ENCODE measurements at places on chromosomes 5 and 9.
A peak's percentile ranks its signal among the peaks of the same experiment; 100 is the strongest.

GRCh38 chr9:14633906-14634565 is 59.2 kb downstream of the ZDHHC21 start:
- DNase-seq: no peak

DNA sequence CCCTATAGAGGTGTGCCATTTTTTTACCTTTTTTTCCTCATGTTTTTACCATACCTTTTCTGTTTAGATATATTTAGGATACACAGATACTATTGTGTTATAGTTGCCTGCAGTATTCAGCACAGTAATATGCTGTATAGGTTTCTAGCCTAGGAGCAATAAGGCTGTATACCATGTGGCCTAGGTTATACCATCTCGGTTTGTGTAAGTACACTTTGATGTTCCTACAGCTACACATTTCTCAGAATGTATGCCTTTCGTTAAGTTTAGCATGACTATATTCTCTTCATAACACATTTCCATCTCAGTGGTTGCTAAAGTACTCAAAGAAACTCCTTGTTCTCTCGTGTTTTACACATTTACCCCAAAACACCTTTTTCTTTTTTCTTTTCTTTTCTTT is 23.0 kb downstream of the UBE2D2 start:
- DNase-seq: no peak

DNA sequence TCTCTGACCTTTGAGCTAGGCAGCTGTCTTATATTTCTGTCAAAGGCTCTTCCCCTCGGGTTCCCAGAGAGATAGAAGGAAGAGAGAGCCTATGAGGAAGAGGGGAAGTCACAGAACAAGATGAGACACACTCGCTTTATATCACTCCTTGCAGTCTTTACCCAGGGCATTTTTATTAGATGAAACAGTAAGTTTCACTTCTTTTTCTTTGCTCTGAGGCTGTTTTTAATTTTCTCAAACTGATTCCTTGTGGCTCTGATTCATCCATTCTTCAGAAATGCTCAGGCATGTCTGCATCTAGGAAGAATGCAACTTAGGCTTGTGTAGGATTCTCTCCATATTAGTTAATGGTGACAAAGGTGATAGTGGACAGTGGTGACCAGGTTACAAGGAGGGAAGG is 132.9 kb upstream of the CHD1 start:
- DNase-seq: peak; percentile 39

- DNase-seq: peak; percentile 64
Observed at GRCh38 chr5:57298295-57298984, 124.6 kb downstream of the GPBP1 start.

GRCh38 chr9:2711716-2712115 is 5.6 kb upstream of the KCNV2 start:
- no peak for DNase-seq

DNA sequence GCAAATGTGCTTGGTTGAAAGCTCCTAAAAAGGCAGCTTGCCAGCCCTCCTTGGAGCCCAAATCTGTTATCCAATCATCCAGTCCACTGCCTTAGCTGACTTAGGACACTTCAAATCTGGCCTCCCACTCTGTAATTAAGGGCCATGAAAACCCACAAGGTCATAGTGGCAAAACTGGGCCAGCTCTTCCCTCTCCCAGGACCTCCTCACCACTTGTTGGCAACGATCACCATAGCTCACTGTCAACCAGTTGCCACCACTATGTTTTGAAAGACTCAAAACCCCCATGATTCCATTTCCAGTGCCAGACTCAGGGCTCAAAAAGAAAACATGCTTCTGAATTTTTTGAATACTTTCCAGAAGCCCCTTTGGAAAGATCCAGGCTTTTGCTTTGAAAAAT is 107.5 kb downstream of the NREP start:
- DNase-seq: no peak

- no peak for DNase-seq
Observed at GRCh38 chr5:168218746-168219145, 72.7 kb upstream of the WWC1 start.

- DNase-seq: no peak
Observed at GRCh38 chr5:142179776-142180387, 71.3 kb downstream of the NDFIP1 start.

DNA sequence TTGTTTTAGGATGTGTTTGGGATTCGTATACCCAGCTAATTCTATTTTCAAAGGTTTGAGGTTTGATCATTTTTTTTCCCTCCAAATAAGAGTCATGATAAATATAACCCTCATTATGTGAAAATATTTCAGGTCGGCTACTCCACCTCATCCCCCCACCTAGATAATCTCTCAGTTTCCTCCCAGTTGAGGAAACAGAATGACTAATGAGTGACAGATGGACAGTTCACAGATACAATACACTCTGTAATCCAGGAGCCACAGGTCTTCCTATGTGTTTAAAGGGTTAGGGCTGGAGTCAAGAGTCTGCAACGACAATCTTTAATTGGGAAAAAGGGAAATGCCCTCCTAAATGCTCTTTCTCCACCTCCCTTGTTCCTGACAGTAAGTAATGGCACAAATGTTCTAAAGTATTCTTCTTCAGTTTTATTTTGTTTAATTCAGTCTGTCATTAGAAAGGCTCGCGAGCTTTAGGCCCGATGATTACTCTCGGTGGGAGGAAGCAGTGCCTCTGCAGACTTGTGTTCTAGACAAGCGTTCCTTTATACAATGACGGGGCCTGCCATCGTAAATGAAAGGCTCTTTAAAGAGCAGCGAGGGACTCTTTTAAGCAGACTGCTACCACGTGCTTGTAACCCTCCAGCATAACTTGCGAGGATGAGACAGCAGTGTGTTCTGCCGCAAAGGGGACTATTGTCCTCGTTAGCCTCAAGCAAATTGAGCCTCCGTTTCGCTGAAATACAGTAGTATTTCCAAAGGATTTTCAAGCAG is 69.0 kb downstream of the MEF2C start:
- DNase-seq: no peak

- no peak for DNase-seq
Observed at GRCh38 chr9:36858805-36859375, 175.2 kb downstream of the PAX5 start.

DNA sequence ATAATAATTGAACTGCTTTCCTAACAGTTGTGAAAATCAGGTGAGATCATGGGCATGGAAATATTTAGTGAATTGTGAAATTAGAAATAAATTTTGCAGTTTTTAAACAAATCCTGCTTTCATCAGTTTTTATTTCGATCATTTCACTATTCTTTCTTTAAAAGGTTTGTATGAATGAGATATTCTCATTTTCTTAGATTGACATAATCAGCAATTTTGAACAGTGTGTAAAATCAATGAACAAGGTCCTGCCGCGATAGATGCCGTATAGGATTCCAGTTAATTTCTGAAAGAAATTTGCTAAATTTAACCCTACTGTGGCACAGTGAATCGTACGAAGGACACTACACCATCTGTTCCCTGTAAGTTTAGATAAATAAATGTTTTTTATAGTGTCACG is 7.5 kb downstream of the RAD23B start:
- DNase-seq: no peak

- DNase-seq: no peak
Observed at GRCh38 chr9:30140407-30140806, 2244.0 kb upstream of the ACO1 start.

DNA sequence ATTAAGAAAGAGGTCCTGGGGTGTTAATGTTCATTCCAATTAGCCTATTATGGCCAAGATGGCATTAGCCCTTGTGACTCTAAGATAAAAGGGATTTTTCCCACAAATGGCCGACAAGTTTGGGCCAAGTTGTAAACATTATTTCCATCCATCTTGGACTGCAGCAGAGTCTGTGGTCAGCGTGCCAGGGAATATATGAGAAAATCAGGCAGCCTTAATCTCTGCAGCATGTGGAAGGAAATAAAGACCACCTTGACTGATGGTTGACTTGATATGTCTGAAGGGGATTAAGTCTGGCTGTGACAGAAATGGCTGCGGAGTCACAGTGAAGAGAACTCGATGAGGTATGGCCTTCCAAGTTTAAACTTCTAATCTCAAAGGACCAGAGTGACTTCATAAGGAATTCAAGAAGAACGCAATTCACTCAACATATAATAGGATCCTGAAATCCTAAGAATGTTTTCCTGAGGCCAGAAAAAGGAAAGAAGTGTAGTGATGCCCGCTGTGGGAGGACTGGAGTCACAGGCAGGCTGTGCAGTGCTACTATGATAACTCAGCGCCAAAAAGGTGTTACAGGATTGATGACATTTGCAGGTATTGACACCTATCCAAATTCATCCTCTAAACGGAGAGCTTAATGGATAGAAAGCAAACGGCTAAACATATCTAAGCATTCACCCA is 287.1 kb downstream of the SEC61B start:
- no peak for DNase-seq

- DNase-seq: no peak
Observed at GRCh38 chr9:93266521-93267001, 82.6 kb downstream of the WNK2 start.

- no peak for DNase-seq
Observed at GRCh38 chr5:177310332-177310731, 1.4 kb downstream of the MXD3 start.

DNA sequence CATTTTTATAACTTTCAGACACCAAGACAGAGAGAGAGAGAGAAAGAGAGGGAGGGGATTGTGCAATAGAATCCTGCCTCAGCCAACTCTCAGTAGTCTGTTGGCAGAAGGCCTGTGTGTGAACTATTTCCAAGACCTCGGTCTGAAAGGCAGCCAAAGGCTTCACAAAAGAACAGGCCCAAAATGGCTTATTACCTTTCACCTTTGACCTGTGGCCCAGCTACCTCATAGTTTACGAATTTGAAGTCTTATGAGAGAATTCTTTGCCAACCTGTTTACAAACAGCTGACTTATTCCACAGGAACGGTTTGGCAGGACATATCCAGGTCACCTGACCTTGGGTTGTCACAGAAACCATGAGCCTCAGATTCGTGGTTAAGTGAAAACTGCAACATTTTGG is 48.6 kb downstream of the NR2F1-AS1 start:
- DNase-seq: peak; percentile 94

- peak; percentile 41 for DNase-seq
Observed at GRCh38 chr5:35089334-35090314, 41.9 kb upstream of the AGXT2 start.

GRCh38 chr9:106467113-106467864 is 395.7 kb upstream of the ZNF462 start:
- DNase-seq: no peak

DNA sequence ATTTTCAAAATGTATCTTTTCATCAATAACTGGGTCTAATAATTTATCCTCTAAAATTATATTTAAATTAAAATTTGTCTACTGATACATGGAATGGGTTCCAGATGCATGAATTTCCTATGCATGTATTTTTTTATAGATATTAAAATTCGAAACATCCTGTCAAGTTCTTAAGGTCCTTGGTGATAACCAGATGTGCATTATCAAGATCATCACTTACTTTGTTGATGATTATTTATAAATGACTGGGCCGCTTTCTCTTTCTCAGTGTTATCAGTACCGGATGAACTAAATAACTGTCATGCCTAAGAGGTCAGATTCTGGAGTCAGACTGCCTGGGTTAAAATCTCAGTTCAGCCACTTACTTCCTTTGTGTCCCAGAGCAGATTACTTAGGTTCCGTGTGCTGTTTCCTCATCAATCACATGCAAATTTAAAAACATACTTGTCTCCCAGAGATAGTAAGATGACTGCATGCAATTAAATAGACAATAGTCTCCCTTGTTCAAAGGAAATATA is 124.3 kb downstream of the TEX10 start:
- DNase-seq: no peak

DNA sequence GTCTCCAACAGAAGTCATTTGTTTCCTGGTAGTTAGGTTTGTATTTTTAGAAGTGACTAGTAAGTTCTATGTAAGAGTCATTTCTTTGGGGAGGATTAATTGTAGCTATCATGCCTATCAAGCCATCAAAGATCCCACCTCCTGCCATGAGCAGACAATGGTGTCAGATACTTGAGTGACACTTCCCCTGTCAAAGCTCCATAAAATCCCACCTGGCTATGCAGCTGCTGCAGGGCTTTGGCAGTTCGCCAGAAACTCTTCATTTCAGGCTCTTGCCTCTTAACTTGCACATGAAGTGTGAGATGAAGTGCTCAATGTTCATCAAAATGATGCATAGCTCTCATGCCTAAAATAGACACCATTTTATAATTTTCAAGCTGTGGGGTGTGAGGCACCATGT is 312.1 kb downstream of the CDH12 start:
- no peak for DNase-seq

GRCh38 chr5:107449369-107449768 is 221.4 kb downstream of the EFNA5 start:
- no peak for DNase-seq

GRCh38 chr5:79806741-79807140 is 117.1 kb downstream of the CMYA5 start:
- no peak for DNase-seq

GRCh38 chr9:14932641-14933040 is 22.4 kb upstream of the FREM1 start:
- no peak for DNase-seq

DNA sequence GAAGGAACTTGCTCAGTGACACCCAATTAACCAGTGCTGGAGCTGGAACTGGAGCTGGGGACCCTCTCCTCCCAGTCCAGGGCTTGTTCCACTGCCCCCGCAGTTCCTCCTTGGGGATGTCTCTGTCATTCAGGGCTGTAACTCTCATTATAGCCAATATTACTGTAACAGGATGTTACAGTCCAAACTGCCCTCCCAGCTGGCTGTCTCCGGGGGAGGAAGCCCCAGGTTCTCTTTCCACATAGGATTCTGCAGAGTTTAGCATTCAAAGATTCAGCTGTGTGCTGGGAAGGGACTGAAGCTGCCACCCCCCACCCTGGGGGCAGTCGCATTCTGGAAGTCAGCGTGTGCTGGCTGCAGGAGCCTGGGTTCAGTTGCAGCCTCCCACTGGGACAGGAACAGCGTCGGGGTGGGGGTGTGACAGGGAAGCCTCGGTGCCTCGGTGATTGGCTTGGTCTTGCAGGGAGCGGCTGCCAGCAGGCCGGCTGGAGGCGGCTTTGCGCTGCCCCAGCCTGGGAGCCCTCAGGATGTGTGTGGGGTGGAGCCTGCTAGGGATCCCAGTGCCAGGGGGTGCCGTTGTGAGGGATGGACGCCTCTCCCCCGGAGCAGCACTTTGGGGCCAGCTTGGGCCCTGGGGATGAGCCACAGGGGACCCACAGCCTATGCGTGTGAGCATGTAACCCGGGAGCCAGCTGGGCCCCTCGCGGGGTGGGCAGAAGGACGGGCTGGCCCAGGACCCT is 101.1 kb downstream of the RGS3 start:
- DNase-seq: no peak

GRCh38 chr9:124163760-124164255 is 93.9 kb upstream of the NEK6 start:
- no peak for DNase-seq

Measured in epithelial cell of proximal tubule (primary cell).